ENCODE measurements at places on chromosomes 2 and 18.

- DNase-seq, result no peak
Measured at GRCh38 chr2:240441326-240441992, 6.0 kb downstream of the GPC1 start.

DNA sequence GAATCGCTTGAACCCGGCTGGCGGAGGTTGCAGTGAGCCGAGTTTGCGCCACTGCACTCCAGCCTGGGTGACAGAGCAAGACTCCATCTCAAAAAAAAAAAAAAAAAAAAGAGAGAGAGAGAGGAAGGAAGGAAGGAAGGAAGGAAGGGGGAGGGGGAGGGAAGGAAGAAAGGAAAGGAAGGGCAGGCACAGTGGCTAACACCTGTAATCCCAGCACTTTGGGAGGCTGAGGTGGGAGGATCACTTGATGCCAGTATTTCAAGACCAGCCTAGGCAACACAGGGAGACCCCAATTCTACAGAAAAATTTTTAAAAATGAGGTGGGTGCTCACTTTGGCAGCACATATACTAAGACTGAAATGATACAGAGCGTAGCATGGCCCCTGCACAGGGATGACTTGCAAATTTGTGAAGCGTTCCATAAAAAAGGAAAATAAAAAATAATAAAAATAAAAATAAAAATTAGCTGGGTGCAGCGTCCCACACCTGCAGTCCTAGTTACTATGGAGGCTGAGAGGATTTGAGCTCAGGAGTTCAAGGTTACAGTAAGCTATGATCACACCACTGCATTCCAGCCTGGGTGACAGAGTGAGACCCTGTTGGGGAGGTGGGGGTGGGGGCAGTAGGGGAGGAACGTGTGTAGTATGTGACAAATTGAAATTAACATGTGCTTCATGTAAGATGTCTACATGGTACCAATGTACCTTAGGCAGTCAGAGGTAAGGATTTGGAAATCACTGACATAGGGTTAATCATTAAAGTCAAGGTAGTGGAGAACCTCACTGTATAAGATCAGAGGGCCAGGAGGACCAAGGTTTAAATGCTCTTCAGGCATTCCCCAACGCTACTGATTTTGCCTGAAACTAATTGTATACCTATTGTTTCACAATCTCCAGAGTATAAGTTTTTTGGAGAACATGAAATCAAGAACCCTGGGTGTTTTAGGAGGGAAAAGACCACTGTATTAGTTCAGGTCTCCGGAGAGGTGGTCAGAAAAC is 1.4 kb downstream of the WDCP start:
- no peak for DNase-seq

GRCh38 chr2:164030623-164031022 is 294.8 kb upstream of the FIGN start:
- DNase-seq, result no peak

DNA sequence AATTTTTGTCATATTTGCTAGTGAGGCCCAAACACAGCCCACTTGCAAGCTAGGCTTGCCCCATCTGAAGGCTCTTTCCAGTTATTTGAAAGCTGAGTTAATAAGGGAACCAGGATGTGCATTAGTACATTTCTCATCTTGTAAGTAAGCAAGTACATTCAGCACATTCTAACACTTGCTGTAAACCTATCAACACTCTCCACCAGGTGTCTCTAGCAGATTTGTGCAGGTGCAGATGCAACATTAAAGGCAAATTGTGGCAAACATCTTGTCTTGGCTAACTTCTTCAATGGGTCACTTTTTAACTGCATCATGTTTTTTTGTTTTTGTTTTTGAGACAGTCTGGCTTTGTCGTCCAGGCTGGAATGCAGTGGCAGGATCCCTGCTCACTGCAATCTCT is 25.3 kb upstream of the MFSD6 start:
- DNase-seq, result no peak

GRCh38 chr2:234628953-234629352 is 132.1 kb upstream of the ARL4C start:
- DNase-seq, result no peak

GRCh38 chr2:17762451-17762850 is 8.5 kb downstream of the GEN1 start:
- DNase-seq, result no peak

Measured in activated T-cell treated with anti-CD3 and anti-CD28 coated beads for 48 hours (primary cell).